ENCODE measurements at places on chromosomes 13 and 19.

DNA sequence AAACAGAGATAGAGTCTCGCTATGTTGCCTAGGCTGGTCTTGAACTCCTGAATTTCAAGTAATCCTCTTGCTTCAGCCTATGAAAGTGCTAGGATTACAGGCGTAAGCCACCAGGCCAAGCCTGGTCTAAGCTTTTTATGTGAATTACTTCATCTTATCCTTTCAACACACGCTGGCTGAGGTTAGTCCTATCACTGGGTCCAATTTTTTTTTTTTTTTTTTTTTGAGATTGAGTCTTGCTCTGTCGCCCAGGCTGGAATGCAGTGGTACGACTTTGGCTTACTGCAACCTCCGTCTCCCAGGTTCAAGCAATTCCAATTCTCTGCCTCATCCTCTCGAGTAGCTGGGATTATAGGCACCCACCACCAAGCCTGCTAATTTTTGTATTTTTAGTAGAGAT, 10.4 kb downstream of the MYO1F start:
- no peak for DNase-seq

GRCh38 chr13:94298346-94298745, 181.1 kb downstream of the DCT start:
- no peak for DNase-seq

GRCh38 chr13:22487932-22488331, 692.8 kb upstream of the SGCG start:
- DNase-seq: no peak

DNA sequence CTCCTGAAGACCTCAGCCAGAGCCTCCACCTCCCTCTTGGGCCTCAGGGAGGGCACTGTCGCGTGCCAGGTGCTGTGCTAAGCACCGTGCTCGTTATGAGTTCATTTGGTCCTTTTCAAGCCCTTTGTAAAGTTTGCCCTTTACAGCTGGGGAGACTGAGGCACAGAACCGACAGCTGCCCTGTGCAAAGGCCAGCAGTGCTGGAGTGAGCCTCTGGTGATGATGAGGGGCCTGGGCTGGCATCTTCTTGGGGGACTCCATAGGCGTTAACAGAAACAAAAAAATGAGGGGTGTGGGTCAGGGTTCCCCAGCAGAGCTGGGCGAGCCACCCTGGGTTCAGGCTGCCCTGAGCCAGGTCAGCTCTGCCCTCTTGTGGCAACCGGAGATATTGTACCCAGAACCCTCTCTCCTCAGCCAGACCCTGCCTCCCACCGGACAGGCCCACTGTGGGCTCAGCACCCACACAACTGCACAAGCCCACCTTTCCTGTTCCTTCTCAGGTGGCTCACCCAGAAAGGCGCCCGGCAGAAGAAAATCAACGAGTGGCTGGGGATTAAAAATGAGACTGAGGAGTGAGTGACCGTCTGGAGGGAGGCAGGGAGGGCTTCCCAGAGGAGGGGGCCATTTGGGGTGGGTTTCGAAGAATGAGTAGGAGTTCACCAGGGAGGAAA, 5.5 kb upstream of the IFI30 start:
- peak; percentile 64 for DNase-seq

DNA sequence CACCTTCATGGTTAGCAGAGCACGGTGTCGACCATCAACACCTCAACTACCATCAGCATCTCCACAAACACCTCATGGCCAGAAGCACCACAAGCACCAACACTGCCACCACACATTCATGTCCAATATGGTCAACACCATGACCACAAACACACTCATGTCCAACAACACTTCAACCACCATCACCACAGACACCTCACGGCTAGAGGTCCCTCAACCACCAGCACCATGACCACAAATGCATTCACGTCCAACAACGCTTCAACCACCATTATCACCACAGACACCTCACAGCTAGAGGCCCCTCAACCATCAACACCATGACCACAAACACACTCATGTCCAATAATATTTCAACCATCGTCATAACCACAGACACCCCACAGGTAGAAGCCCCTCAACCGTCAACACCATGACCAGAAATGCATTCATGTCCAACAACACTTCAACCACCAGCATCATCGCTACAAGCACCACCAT, 10.2 kb downstream of the TRAPPC5 start:
- no peak for DNase-seq

- DNase-seq: no peak
These were observed 6.6 kb upstream of the FBXW9 start for GRCh38 chr19:12703046-12703445.

DNA sequence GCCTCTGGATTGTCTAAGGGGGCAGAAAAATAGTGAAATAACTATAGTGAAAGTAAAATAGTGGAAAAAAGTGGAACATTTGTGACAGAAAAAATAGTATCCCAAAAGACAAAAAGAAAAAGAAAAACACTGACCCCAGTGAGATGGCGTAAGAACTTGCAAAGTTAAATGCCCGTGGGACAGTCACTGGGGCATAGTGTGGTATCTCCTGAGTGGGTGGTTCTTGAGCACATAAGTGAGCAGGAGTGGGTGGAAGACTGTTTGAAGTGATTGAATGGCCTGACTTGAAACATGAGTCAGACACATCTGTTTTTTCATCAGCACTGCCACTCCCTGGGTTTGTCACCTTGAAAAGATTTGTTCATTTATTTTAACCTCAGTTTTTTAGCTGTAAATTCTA, 2.5 kb downstream of the ZNF430 start:
- DNase-seq: peak; percentile 4

- DNase-seq: no peak
These were observed 5.5 kb upstream of the SERP2 start for GRCh38 chr13:44368062-44368591.

GRCh38 chr19:33499671-33500506, 21.7 kb downstream of the PEPD start:
- no peak for DNase-seq

DNA sequence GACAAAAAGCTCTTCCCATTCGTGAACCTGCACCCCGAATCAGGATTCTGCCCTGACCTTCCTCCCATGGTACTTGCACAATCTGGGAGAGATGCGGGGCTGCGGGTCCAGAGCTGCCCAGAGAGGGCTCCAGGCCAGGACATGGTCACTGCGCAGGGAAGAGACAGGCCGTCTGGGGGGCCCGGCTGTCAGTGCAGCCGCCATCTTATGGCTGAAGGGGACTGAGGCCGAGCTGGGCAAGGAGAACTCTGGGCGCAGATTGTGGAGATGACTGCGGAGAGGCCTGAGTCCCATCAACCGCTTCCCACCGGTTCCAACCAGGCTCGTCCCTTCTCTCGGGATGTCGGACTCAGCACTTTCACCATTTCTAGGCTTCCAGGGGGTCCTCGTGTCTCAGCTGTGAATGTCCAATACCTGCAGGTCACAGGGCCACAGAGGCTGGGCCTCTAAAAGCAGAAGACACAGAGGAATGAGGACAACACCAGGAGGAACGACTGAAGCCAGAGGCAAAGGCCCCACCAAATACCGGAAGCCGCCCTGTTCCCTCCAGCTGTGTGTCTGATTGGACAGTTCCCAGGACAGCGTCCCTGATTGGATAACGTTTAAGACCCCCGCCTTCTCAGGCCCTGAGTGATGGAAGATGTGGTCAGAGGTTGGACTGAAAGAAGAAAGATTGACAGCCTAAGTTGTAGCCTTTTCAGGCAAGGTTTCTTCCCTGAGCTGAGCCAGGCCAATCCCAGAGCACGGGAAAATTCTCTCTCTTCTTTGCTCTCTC, 117.1 kb upstream of the ZNF91 start:
- DNase-seq: no peak

GRCh38 chr13:48273346-48273745, 30.2 kb upstream of the RB1 start:
- DNase-seq: no peak

DNA sequence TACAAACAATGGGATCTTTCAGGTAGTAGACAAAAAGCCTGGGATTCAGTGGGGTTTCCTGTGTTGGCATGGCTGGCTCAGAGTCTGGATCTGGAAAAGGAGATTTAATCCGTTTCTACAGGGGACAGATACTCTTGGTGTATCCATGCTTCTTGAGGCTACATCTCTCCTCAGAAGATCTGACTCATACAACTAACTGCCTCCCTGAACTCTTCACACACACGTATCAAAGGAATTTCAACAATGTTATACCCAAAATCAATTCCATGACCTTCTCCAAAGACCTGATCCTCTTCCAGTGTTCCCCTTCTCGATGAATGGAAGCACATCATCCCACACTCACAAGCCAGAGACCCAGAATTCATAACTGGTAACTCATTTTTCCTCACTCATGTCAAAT, 435.3 kb upstream of the NBEA start:
- DNase-seq: no peak

- no peak for DNase-seq
These were observed 1135.0 kb downstream of the SLITRK1 start for GRCh38 chr13:82747291-82747690.

GRCh38 chr13:36666477-36667229, 7.2 kb upstream of the SERTM1 start:
- no peak for DNase-seq

- DNase-seq: no peak
These were observed 15.3 kb upstream of the ERICH6B start for GRCh38 chr13:45630791-45631190.

GRCh38 chr13:48492096-48492440, 40.8 kb downstream of the RCBTB2 start:
- DNase-seq: no peak

- DNase-seq: no peak
These were observed 3.1 kb upstream of the SPIB start for GRCh38 chr19:50415661-50416033.

- no peak for DNase-seq
These were observed 7.4 kb downstream of the FZR1 start for GRCh38 chr19:3513229-3514140.

DNA sequence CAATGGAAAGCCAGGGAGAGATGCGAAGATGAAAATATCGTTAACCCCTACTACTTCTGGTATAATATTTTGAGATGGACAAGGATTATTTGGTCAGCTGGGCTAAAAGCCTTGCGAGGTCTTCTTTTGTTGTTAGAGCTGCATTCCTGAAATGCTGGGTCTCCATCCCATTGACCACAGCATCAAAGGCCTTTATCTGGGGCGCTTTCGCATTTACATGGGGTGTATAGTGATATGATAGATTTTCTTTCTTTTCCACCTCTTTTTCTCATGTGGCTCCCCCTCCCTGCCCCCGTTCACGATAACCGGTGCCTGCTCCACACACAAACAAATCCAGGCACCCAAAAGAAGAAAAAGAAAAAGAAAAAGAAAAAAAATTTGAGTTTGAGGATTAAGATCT, 77.5 kb downstream of the ZNF536 start:
- DNase-seq: no peak
